ENCODE measurements at places on chromosomes 16 and 17.

DNA sequence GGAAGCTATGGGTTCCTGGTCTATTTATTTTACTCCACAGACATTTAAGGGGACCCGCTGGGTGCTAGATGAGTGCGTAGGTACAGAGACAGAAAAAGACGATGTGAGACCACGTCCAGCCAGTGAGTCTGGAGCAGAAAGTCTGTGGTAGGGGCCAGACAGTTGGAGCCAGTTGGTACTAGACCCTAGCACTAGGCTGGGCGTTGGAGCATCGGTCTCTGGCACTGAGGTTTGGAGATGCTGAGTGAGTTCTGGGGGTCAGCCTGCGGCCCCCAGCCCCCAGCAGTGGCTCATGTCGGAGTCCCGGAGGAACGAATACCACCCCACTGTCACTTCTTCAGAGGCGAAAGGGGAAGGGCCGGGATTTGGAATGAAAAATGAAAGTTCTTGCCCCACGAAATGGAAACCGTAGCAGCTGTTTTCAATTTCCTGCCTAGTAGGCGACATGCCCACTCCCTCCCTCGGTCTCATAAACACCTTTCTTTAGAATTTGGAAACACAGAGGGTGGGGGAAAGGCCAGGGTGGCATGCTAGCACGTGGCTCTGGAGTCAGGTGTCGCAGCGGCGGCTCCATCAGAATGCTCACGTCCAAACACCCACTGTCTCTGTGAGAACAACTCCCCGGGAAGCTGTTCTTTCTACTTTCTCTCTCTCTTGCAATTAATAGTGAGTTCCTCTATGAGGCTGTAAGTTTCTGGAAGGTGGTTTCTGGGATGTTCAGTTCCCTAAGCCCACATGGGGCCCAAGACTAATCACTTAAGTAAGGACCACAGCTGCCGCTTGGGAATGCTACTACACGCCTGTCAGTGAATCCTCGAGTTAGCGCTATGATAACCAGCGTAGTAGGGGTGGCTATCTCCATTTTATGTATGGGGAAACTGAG lies 96.8 kb downstream of the IRF8 start:
- DNase-seq, result no peak

- no peak for DNase-seq
Measured at GRCh38 chr17:45690625-45691275, 93.4 kb upstream of the CRHR1 start.

GRCh38 chr17:50532452-50533024 lies at the start of gene EPN3:
TSS of gene EPN3 (plus strand) at chr17:50532735. CDS start at chr17:50536557, 3,822 bp downstream.
- DNase-seq, result peak; percentile 83

DNA sequence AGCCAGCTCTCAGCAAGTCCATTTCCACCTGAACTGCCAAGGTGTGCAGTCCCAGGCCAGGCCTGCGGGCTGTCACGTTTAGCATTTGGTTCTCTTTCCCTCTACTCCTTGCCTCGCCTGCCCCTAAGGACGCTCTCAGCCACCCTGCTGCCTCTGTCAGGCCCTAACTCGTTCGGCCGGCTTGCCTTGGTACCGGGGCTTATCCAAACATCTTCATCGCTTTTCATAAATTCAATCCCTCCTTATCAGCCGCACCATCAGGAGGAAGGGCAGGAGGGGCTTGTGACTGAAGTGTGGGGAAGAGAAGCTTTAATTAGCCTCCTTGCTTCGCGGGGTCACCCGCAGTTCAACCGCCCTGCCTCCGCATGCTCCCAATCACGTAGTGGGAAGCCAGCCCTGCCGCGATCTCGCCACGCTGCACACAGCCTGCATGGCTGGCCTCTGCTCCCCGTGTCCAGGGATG lies 231.1 kb downstream of the SOX9 start:
- DNase-seq, result no peak

DNA sequence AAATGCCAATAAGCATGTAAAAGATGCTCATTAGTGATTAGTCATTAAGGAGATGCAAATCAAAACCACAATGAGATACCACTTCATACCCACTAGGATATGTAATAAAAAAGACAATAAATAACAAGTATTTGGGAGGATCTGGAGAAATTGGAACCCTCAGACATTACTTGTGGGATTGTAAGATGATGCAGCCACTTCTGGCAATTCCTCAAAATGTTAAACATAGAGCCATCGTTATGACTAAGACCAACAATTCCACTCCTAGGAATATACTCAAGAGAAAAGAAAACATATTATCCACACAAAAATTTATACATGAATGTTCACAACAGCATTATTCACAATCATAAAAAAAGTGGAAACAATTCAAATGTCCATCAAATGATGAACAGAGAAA lies 336.2 kb upstream of the PMFBP1 start:
- DNase-seq, result no peak

DNA sequence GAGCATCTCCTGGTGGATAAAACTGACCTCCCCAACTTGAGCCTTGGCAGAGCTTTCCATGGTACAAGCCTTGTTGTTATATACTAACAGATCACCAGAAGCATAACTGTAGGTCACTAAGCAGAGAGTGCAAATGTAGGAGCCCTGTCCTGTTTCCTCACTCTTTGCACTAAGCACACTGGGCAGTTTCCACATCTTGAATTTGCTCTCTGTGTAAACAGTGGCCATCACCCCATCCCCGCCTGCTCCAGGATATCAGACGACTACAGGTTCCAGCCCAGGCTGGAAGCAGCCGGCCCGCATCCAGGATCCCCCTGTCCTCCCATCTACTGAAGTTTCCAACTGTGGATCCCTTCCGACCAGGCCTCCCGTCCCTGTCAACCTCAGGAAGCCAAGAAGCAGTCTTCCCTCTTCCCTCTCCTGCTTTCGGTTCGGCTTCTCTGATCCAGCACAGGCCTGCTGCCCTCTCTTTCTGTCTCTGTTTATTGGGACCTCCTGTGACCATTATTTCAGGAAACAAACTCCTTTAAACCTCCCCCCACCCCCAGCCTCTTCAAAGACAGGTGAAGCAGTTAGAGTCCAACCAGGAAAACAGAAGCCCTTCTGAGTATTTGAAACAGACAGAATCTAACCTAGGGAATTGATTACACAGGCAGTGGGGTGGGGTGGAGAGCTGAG lies 22.6 kb upstream of the CACNG4 start:
- no peak for DNase-seq

- DNase-seq, result no peak
Measured at GRCh38 chr17:59338498-59338897, 7.0 kb downstream of the YPEL2 start.

DNA sequence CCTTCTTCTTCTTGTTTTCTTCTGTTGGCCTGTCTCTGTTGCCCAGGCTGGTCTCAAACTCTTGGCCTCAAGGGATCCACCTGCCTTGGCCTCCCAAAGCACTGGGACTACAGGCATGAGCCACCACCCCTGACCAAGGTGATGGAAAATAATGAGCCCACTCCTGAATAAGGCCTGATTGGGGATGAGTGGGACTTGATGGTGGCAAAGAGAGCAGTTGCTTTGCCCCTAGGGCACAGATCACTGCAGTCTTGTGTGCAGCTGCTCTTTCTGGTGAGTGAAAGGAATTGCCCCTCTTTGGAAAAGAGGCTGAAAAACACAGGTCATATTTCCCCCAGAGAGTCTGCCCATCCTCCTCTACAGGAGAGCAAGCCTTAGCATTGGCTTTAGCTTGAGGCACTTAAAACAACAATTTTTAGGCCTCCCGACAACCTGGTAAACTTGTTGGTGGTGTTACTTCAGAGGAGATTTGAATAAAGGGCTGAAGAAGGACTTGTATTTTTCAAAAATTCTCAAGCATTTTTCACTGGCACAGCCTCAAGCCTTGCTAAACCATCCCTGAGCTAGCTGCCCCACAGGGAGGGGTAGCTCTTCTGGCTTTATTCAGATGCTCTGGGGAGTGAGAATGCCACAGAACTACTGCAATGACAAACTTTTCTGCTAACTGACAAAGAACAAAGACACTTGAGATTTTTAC lies 6.1 kb upstream of the PDP2 start:
- DNase-seq, result no peak

DNA sequence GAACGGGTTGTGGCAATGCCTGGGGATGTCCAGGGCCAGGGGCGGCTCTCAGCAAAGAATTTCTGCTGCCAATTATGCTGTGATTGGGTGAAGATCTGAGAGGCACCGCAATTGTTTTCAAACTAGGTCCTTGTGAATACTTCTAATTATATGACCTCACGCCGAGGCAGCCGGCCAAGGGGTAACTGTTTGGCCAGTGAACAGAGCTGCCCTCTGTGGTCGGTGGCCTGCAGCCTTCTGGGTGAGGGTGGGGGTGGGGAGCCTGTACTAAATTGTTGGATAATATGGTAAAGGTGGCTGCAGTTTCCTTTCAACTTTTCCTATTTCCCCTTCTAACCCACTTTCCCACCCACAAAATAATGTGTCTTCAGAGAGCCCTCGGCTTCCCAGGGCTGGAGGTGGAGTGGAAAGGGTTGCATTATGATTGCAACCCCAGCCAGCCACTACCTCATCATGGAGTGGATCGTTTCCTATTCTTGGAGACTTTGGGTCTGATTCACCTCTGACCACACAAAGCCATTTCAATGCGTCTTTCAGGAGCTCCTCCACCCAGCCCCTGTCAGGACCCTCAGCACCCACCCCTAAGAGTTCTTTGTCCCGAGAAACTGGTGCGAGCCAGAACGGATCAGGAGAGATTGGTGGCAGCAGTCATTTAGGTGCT lies 2.0 kb upstream of the DNAI2 start:
- no peak for DNase-seq

DNA sequence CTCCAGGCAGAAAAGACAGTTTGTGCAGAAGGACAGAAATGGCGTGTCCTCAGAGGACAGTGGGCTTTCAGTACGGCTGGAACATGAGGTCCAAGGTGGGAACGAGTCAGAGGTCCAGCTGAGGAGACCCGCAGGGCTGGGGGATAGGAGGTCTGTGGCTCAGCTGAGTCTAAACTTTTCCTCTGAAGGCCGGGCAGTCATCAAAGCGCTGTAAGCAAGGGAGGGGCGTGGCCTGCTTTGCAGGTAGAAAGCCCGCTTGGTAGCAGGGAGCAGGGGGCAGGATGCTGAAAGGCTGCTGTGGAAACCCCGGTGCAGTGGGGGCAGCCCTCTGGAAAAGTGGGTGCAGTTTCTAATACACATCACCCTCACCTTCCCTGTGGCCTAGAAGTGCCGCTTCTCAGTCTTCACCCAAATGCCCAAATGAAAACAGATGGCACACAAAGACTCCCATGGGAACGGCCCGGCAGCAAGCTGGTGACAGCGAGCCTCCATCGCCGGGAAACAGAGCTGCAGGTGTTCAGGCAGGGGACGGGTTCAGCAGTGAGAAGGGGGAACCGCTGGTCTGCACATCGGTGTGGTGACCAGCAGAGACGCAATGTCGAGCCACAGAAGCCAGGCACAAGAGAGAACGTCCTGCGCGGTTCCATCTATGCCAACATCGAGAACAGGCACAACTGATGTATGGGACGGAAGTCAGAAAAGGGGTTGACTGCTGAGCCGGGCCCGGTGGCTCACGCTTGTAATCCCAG lies 12.2 kb upstream of the OSGIN1 start:
- no peak for DNase-seq

DNA sequence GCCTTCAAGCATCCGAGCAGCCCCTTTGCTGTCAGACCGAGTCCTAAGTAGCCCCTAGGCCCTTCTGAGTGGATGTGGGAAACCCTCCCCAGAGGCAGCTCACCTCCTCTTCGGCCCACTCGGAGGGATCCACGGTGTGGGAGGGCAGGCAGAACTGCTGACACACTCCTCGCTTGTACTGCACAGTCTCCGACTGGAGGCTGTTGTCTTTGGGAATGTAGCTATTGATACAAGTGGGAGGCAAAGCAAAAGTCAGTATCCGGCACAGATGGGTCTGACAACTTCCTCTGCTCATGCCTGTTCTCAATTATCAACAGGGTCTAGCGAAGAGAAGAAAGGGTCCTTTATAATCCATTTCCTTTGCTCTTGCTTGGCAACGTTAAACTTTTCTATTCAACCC lies 25.9 kb upstream of the FOXJ1 start:
- no peak for DNase-seq

DNA sequence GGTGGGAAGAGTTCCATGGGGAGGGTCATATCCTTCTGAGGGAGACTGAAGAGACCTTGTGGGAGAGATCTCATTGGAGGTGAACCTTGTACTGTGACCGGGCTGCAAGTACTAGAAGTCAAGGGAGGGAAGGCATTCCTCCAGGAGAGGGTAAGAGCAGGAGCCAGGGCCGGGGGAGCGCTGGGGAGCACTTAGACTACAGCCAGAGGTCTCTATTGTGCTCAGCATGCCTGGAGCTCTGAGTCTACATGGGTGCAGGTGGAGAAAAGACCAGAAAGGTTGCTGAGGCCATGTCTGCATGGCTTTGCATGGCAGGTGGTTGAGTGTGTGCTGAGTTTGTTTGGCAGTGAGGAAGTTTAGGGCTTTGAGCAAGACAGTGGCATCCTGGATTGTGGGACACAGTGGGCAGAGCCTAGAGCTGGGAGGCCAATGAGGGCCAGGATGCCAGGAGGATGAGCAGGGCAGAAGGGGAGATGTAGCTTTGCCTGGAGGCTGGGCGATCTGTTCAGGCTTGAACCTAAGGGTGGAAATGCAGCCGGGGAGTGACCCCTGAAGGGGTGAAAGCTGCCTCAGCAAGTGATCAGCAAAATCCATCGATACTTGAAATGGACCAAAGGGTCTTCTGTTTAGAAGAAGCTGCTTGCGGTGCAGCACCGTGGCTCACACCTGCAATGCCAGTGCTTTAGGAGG lies 317.4 kb upstream of the TNRC6C start:
- no peak for DNase-seq

- no peak for DNase-seq
Measured at GRCh38 chr16:77700846-77701245, 21.5 kb upstream of the NUDT7 start.

DNA sequence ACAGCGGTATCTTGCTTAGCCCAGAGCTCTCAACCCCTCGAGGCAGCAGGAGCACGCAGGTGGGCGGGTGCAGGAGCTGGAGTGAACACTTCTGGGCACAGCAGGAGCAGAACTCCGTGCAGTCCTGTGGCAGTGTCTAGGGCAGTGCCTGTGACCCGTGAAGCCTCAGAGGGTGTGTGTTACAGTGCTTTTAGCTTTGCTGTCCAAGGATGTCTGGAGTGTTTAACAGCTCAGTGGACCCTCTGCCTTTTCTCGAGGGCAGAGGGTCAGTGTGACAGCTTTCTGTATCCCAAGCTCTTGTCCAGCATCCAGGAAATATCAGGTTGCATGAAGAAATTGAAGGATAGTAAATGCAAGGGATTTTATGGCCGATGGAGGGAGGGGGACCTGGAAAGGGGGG lies 16.4 kb upstream of the SSTR5 start:
- DNase-seq, result no peak

DNA sequence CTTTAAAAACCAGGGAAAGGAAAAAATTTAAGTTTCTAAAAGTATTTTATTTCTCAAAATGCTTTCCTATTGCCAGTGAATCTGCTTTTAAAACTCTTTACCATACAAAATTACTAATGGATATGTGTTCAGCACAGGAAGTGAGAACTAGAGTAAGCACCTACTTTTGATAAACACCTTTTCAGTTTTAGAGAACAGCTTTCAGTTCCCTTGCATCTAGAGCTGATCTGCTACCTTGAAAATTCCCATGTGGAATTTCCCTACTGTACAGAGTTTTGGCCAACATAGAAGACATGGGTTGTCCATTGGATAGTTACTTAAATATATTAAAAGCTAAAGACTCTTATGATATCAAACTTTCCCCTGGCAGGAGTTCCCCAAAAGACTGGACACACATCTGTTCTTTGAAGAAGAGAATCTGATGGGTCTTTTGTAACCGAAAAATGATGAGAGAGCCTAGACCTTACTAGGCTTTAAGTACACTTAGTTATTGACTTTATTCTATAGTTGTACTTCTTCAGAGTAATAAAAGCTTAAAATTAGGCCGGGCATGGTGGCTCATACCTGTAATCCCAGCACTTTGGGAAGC lies 112.1 kb upstream of the CNTNAP4 start:
- no peak for DNase-seq

GRCh38 chr17:50765454-50766221 lies 1.7 kb downstream of the ANKRD40CL start:
- DNase-seq, result no peak

All from RWPE1 (cell line).